ENCODE measurements at places on chromosomes 6 and 20.

DNA sequence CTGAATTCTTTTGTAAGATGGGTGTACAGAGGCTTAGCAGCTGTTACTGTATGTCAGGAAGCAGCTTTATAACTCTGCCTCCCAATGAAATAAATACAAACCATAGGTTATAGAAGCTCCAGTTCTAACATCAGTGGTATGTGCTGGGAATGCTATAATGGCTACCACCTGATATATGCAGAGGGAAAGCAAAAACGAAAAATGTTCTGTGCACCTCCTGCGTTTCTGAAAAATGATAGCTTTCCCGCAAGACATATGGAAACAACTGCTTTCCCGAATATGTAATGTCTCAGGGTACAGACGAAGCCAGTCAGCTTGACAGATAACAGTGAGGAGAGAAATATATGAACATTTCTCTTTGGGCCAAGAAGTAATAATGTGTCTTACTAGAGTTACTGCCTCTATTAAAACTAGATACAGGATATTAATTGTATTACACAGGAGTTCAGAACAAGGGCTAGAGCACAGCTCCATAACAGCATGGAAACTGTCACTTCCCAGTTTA, 517.0 kb upstream of the NRSN1 start:
- DNase-seq = no peak

GRCh38 chr20:48166082-48166835, 381.0 kb upstream of the SULF2 start:
- DNase-seq = no peak

GRCh38 chr20:43293068-43293786, 103.5 kb upstream of the PTPRT start:
- DNase-seq = peak; percentile 15

DNA sequence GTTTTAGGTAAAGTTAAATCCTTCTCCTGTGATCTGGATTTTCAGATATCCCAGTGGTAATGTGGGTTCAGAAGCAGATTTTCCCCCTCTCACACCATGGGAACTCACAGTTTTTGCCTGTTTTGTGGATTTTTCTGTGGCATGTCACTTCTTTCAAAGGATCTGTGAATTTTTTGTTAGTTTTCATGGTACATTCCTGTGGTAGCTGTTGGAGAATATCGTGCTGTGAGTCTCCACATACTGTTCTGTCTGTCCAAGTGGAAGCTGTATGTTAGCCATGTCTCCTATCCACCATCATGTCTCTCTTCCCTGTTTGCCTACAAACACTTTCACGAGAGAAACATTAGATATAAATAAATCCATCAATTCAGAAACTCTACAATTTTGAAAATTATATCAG, 378.7 kb upstream of the ADGRB3 start:
- no peak for DNase-seq

GRCh38 chr20:50501972-50502745, 8.0 kb upstream of the PTPN1 start:
- no peak for DNase-seq

GRCh38 chr6:138454981-138455706, 44.1 kb downstream of the NHSL1 start:
- DNase-seq = no peak

DNA sequence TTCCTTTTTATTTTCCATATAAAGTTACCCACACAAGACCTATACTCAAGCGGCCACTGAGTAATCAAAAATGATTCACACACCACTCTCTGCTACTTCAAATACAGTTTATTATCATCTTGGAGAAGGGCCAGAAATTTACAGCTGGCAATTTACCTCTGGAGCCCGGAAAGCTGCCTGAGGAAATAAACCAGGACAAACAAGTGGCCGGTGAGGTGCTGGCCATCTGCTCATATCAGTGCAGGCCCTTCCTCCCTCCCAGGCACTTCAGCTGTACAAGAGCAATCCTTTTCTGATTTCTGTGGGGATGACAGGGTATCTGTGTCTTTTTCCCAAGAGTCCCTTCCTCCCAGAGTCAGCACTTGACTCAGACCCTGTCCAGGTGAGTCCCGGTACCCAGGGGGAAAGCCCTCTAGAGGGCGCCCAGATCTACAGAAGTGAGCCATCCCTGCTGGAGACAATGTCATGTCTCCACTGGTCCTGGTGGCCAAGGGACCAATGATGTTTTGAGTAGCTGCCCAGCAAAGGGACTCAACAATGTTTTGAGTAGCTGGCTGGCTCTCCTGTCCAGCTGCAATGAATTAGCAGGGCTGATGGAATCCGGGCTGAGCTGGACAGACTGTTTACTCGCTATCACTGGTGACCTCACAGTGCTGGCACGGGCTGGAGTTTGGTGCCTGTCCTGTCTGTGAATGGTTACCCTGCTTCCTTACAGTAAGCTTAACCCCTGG, 23.6 kb downstream of the LRP11 start:
- DNase-seq = no peak

GRCh38 chr6:40326714-40327421, 260.3 kb downstream of the LRFN2 start:
- DNase-seq = no peak

DNA sequence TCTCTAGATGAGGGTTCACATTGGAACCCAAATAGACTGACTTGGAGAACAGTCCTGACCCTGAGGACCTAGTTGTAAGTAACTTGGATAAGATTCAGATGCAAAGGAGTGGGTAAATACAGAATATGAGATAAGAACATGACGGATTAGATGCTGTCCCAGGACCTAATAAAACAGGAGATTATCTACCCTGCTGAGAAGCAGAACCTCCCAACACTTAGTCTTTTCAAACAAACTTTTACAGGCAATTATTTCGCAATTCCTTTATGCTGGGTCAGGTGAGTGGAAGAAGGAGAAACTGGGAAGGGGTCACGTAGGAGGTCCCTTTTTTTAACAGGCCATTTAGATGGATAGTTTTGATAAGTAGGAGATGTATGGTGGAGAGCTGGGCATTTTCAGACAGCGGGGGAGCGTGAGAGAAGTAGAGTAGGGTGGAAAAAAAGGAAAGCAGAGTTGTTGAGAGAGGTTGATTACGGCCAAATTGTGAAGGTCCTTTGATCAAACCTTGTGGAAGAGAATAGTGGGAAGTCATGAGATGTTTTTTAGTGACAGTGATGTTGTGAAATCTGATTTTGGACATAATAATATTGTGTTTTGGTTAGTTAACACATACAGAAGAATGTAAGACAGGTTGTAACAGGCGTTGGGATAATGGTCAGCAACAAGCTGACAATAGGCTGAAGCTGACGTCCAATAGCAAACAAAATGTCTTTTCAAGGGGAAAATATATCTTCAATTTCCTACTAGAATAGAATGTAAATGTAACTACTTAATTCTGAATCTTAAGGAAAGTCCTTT, 32.8 kb downstream of the FAM83B start:
- DNase-seq = no peak

DNA sequence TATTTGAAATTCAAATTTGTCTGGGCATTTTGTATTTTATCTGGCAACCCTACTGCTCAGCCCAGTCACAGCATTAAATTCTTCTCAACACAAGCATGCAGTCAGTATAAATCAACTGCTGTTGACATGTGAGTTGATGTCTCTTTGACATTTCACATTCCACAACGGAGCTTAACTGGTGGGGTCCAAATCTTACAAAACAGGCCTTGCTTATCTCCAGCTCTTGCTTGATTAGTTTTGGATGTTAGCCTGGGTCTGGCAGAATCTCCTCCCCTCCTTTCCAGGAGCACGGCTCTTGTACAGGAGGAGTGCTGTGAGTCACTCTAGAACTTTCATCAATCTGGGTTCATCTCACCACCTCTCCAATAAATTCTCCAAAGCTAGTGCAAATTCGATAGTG, 80.8 kb upstream of the PHACTR1 start:
- no peak for DNase-seq

DNA sequence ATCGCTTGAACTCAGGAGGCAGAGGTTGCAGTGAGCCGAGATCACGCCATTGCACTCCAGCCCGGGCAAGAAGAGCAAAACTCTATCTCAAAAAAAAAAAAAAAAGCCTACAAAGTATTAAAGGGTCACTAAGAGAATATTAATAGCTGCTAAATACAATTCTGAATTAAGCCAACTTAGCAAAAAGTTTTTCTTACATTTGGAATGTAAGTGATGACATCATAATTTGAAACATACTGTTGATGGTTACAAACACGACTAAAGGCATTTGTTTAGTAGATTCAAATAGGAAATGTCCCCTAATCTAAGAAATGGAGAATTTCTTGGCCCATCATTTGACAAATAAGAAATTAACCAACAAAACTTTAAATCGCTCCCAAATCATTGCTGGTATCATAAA, 282.8 kb downstream of the RNGTT start:
- no peak for DNase-seq

DNA sequence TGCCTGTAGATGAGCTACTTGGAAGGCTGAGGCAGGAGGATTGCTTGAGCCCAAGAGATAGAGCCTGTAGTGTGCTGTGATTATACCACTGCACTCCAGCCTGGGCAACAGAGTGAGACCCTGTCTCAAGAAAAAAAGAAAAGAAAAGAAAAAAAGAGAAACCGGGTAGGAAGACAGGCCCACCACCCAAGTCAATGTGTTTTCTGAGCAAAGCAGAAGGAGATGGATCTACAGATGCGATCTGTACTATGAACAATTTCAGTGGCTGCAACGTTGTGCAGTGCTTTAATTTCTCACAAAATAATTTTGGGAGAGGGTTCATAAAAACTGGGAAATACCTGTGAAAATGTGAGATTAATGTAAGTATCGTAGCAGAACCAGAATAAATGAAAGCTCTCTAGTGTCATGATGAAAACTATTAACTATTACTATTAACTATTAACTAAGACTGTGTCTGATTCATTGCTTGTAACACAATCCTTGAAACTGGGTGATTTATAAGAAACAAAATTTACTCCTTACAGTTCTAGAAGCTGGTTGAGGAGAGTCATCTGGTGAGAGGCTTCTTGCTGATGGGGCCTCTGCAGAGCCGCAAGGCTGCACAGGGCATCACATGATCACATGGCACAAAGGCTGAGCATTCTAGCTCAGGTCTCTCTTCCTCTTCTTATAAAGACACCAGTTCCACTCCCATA, 233.1 kb upstream of the ZNF217 start:
- DNase-seq = no peak

GRCh38 chr6:166032366-166033200, 135.1 kb downstream of the TBXT start:
- no peak for DNase-seq

- DNase-seq = no peak
Measured at GRCh38 chr6:102197211-102197610, 803.7 kb downstream of the GRIK2 start.
